ENCODE measurements at places on chromosomes 1 and 21.

- DNase-seq: no peak
Measured at GRCh38 chr1:246566813-246567645, 773 bp downstream of the CNST start.

GRCh38 chr1:178339834-178340233 lies 156.9 kb downstream of the CLEC20A start:
- no peak for DNase-seq

GRCh38 chr1:233520261-233521191 lies 93.4 kb upstream of the KCNK1 start:
- DNase-seq: no peak

DNA sequence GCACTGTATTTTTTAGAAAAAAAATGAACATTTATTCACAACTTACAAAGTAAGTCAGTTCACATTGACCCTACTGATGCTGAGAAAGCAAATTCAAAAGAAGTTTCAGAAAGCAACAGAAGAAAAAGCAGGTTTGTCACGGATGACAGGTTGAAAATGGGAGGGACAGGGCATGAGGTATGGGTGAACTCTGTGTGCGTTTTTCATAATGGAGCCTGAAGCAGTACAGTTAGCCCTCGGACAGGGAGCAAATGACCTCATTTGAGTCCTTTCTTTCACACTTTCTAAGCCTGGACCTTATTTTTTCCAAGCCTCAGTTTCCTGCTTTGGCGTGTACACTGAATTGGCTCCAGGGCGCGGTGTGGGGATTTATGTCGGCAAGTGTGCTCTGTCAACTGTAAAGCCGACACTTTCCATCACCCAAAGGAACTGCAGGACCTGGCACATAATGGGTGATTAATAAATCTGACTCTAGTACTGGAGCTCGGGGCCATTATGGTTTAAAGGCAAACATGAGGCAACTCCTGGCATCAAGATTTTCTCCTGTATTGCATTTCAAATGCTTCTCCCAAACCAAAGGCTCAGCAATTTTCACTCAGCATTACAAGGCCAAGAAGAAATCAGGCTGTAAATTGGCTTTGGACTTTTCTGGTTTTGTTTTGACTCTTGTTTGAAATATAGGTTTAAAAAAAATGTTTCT lies 345.5 kb upstream of the DUSP10 start:
- no peak for DNase-seq

- DNase-seq: no peak
Measured at GRCh38 chr1:157596384-157596783, 1.5 kb downstream of the FCRL4 start.

- no peak for DNase-seq
Measured at GRCh38 chr21:44753357-44753756, 42.0 kb upstream of the TSPEAR start.

DNA sequence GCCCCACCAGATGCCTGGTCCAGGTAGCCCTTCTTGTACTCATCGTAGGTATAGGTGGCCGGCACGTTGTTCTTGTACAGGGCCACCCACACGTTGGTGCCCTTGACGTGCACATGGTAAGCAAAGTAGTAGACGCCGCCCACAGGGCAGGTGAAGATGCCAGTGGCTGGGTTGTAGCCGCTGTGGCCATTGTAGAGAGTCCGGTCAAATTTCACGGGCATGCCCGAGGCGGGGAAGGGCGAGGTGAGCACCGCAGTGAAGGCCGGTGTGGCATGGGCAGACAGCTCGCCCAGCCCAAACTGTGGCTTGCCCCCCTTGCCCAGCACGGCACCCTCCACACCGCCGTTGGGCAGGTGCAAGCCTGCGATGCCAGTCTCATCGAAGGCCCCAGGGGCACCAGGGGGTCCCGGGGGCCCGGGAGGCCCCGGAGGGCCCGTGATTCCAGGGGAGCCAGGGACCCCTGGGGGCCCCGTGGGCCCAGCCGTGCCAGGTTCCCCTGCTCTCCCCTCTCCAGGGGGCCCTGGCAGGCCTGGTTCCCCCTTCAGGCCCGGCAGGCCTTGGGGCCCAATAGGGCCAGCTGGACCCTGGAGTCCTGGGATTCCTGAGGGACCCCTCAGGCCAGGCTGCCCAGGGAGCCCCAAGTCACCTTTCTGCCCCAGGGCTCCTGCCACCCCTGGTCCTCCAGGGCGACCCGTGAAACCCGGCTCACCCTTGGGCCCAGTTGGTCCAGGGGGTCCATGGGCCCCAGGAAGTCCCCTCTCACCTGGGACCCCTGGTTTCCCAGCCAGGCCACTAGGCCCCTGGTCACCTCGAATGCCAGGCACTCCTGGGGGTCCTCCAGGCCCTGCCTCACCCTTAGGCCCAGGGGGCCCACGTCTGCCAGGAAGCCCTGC lies 9.2 kb downstream of the ADPRS start:
- no peak for DNase-seq

GRCh38 chr1:204446413-204447111 lies 34.9 kb upstream of the PPP1R15B start:
- DNase-seq: peak; percentile 69

DNA sequence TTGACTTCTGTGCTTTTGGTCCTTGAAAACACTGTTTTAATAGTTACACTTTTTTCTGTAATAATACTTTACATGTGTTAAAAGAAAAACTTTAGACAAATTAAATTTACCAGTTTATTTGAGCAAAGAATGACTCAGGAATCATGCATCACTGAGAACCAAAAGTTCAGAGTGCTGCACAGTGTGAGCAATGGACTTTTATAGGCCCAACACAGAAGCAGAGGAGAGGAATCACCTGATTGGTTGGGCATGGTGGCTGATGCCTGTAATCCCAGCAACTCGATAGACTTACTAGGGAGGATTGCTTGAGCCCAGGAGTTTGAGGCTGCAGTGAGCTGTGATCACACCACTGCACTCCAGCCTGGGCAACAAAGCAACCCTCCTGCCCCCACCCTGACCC lies 29.3 kb downstream of the ZNF648 start:
- no peak for DNase-seq

DNA sequence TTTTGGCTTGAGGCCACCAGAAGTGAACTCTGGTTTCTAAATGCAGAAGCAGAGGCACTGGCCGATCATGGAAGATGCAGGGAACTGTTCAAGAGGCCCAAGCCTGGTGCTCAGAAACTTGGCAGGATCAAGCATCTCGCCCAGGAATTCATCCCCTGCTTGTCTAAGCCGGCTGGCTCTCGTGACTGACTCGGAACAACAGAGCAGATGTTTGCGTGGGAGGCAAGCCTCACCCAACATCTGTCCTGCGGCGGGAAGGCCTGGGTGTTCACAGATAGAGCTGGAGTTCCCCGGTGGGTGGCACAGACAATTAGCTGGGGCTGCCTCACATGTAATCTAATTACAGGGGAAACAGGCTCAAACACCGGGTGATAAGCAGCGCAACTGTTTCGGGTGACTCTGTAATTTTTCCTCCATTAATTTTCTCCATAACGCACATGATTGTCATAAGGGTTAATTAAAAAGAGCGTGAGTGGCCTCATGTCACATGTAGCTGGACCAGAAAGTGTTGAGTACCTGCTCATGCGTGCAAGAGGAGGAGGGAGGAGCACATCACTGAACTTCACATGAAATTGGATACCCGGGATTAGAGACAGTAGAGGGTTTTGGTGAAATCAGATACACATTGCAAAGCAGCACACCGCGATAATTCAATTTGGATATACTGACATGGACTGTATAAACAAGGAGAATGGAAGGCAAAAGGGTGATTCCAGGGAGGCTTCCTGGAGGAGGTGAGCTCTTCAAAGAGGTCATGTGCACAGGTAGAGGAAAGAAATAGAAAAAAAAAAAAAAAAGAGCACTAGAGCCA lies 180.0 kb downstream of the ETS2 start:
- DNase-seq: peak; percentile 18

- peak; percentile 71 for DNase-seq
Measured at GRCh38 chr1:154324669-154325582, at the start of gene ATP8B2. ATP8B2 (plus strand) TSS chr1:154325525; CDS start chr1:154328142, 2,617 bp downstream.

- DNase-seq: no peak
Measured at GRCh38 chr1:113630340-113631327, 128.7 kb downstream of the PHTF1 start.

DNA sequence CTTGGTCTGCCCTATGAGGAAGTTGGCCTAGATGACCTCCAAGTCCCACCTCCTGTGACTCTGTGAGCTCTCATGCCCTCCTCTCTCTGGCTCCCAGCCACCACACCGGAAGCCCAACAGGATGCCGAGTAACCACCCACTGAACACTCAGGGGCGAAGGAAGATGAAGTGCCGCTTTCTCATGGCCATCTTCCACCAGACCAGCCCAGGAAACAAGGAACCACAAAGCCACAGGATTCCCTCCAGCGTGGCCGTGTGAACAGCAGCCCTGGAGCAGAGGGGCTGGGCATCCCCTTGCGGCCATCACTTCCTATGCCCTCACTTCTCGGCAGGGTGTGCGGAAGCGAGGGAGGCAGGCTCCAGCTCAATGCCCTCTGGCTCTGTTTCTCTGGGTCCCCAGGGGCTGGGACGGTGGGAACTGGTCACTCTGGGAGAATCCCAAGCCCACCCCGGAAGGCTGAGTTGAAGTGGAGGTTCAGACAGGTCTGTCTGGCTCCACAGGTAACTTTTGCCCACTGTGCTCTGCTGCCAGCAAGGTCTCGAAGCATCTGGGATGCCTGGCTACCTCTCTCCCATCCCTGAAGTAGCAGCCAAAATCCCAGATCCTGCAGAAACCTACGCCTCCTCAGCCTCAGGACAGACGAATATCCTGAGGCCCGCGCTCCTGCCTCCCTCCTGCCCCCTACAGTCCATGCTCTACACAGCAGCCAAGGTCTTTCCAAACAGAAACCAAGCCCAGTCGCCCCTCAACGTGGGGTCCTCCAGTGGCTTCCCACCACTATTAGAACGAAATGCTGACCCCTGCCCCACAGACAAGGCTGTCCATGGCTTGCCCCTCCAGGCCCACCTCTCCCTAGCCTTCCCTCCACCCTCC lies 44.2 kb upstream of the ECE1 start:
- peak; percentile 49 for DNase-seq

DNA sequence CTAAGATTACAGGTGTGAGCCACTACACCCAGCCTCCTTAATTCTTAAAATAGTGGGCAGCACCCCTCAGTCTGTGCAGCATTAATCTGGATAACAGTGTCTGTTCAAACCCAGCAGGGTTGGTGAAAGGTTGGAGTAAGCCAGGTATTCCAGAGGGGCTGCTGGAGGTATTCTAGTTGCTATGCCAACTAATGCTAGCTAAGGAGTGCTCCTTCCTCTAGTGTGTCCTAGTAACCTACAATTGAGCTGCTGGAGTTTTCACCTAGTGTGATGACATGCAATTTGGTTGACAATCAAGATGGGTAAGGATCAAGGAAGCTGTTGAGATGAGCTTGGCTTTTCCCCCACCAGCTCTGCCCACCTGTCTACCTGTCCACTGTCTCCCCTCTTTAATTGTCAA lies 100.2 kb upstream of the IPO9 start:
- no peak for DNase-seq

DNA sequence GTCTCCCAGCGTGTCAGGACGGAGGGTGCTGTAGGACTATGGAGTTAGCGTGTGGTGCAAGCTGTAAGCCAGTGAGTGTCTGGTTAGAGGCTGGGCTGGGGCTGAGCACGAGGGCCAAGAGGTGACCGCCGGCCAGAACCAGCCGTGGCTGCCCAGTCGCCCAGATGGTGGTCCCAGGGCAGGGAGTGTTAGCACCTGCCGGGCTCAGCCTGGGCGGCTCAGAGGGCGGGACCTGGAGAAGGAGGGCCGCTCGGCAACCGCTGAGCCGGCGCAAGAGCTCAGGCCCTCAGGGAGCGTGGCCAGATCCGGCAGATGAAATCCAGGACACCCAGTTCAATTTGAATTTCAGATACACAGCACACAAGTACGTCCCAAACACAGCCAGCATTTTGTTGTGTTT lies 87.9 kb downstream of the PRDM16 start:
- no peak for DNase-seq

- no peak for DNase-seq
Measured at GRCh38 chr1:71298633-71299032, 217.8 kb upstream of the ZRANB2 start.

DNA sequence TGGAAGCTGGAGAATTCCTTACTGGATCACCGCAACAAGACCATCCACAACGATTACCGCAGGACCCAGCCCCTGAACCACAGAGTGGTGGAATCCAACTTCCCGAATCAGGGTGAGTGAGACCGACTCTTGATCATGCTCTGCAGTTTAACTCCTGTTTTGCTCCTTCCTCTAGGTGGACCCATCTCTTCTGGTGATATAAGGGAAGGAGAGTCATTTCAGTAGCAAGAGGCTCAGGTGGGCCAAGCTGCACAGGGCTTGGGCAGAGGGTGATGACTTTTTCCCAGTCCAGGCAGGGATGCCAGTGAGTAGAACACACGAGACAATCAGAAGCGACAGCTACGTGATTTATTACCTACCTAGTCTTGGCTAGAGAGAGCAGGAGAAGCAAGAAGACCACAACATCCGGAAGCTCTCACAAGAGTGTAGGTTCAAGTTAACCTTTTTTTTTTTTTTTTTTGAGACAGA lies 25.2 kb downstream of the CA6 start:
- DNase-seq: peak; percentile 19

- no peak for DNase-seq
Measured at GRCh38 chr21:38913120-38913892, 107.6 kb downstream of the ETS2 start.

DNA sequence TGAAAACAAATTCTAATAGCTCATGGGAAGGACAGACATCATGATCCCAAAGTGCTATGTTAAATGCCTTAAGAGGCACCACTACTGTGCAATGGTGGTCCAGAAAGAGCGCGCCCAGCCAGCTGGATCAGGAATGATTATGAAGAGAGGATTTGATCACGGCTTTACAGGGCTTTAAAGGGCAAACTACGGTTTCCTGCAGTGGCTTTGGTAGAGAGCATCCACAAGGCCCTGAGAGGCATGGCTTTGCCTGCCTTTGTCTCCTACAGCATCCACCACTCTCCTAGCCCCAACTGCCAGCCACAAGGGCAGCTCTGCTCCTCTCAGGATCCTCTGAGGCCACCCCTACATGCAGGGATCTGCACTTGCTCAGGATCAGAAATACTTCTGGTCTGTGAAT lies 40.7 kb downstream of the ZNF281 start:
- DNase-seq: no peak

DNA sequence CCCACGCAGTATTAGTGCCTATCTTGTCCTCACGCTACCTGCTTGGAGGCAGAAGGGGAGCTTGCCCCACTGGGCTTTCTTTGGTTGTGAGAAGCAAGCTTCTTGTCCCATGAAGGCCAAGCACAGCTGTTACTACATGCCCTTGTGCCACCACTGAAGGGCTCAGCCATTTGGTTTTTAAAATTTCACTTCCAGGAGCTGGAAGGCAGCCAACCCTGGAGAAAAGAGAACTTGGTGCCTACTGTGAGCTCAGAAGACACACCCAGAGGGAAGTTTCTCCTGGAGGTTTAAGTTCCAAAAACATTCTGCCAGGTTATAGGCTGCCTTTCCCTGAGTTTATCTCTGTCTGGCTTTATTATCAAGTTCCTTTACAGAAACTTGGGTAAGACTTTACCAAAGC lies 187.4 kb downstream of the SLC35F3 start:
- no peak for DNase-seq

Data from stimulated activated CD4-positive, alpha-beta T cell treated with anti-CD3 and anti-CD28 coated beads, Interleukin-1b, Interleukin-23, amount 100 ng/mL, for 4 hours (primary cell).